ENCODE measurements at places on chromosomes 4 and X.

GRCh38 chr4:55269995-55270394, 76.0 kb upstream of the SRD5A3 start:
- no peak for DNase-seq

GRCh38 chr4:67167849-67168248, 377.5 kb downstream of the CENPC start:
- no peak for DNase-seq

DNA sequence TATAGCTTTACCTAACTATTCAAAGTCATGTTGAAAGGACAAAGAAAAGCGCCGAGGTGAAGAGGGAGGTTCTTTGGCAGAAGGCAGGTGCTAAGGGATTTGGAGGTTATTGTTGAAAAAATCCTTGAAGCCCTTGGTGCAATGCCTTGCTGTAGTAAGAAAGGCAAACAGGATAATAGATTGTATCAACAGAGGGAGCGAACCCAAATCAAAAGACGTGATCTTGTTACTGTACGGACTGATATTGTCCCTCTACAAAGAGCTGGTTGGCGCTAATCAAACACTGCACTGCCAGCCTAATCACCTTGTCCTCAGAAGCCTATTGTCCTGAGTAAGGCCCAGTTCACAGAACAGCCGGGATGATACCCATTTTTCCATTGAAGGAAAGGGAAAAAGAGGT, 182.9 kb downstream of the ZIC3 start:
- DNase-seq, result no peak

DNA sequence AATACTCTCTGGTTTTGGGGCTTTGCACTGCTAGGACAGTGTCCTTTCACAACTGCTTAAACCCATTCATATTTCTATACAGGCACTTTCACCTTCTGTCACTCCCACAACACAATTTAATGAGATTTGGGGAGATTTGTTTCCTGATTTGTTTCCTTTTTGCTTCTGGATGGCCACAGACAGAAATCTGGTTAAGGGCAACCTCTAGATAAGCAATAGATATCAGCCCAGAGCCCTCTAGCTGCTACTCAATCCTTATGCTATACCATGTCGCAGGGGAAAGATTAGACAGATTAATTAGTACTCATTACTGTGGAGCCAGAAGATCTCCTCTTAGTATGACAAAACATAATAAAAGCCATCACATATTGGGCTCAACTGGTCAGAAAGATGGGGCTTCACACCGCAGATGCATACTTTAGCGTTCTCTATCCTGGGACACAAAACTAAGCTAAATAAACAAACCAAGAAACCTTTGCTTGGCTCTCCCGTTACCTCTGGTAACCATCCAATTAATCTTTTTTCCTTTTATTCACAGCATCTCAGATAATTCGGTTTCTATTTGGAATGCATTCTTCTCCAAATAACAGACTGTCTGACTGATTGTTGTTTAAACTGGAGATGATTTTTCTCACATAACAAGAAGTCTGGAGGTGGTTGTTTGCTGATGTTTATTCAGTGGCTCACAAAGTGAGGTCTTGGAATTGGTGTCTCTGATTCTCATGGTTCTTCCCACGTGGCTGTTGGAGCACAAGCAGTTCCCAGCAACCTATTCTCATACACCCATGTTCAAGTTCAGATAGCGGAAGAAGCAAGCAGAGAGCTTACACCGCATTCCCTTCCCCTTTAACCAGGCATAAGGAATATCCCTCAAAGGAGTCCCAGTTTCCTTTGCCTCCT, 41.0 kb upstream of the ZNF330 start:
- DNase-seq, result no peak

DNA sequence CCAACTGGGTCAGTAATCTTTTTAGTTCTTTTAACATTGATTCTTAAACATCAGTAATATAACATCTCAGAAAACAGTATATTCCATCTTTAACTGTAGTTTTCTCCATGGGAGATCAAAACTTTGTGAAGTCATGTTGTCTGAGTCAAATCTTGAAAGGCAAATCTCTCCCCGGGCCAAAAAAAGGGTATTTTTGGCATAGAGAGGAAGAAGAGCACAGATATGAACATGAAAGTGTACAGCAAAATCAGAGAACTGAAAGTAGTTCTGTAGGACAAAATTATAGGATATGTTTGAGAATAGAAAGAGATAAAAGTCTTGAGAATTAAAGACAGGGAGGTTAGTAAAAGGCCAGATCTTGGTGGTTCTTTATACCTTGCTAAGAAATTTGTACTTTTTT, 176.4 kb upstream of the GYPA start:
- DNase-seq, result no peak

DNA sequence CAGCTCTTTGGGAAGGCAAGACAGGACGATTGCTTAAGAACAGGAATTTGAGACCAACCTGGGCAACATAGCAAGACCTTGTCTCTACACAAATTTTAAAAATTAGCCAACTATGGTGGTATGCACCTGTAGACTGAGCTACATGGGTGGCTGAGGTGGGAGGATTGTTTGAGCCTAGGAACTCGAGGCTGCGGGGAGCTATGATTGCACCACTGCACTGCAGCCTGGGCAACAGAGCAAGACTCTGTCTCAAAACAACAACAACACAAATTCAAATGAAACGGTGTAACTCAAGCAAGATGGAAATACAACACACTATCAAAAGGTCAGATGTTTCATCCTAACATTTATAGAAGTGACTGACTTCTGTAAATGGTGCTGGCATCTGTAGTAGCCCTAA, 37.1 kb downstream of the XG start:
- DNase-seq, result no peak

GRCh38 chrX:68503836-68504636, 5.2 kb downstream of the YIPF6 start:
- no peak for DNase-seq

GRCh38 chr4:154566639-154567204, 3.9 kb downstream of the FGB start:
- no peak for DNase-seq

DNA sequence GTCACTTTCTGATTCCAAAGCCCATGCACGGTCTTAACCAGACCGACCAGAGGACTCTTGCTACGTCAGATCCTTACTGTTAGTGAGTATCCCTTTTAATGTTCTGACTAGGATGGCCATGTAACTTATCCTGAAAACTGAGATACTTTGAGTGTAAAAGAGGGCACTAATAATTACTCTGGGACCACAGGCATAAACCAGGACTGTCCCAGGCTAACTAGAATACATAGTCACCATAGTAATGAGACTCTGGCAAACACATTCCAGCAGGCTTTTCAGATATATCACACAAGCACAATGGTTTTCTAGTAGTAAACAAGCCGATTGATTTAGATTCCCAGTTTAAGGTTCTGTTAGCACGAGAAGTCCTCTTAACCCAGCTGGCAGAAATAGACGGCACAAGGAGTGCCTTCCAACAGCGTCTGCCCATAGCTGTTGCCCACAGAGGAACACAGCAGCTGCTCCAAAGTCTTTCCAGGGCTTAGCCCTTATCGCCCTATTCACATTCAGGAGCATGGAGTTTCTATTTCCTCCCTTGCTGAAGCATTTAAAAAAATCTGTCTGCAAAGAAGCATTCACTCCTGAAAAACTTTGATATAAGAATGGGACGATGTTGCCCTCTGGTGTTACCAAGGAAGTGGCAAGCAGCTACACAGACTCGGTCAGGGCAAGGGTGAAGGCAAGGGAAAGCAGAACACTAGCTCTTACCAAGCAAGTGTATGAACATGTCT, 92.4 kb downstream of the CXCL13 start:
- DNase-seq, result no peak

DNA sequence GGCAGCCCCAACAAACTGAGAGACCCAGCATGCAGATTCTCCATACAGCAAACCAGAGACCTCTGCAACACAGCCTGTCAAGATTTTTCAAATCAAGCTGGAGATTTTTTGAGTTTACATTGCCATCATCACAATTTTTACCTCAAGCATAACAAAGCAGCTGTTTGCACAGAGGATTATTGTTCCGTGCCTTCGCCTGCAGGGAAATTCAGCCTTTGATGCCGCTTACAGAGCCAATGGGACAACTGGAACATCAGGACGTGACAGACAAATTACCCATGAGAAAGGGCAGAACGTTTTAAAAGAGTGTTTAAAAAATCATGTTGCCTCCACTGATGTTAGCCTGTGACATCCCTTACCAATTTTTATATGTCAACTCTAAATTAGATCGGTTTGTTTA, 363.7 kb downstream of the FBXW7 start:
- DNase-seq, result no peak

Measured in GM18507 (cell line).